ENCODE measurements at places on chromosomes 12 and 14.

DNA sequence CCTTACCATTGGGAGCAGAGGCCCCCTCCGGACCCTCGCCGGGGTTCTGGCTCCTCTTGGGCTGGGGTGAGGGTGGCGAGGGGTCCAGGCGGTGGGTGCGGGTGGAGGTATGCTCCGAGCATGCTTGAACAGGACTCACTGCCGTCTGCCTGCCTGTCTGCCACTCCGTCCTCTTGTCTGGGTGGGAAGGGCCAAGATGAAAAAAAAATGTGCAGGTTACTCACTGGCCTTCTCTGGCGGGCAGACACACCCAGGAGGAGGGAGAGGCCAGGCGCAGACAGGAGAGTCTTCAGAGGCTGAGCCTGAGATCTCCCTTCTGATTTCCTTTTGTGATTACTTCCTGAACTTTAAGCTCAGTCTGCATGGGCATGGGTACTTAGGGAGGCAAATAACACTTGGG, 76.1 kb downstream of the STON2 start:
- DNase-seq = no peak

- DNase-seq = no peak
Observed at GRCh38 chr14:49249022-49249421, 337.2 kb downstream of the RPS29 start.

DNA sequence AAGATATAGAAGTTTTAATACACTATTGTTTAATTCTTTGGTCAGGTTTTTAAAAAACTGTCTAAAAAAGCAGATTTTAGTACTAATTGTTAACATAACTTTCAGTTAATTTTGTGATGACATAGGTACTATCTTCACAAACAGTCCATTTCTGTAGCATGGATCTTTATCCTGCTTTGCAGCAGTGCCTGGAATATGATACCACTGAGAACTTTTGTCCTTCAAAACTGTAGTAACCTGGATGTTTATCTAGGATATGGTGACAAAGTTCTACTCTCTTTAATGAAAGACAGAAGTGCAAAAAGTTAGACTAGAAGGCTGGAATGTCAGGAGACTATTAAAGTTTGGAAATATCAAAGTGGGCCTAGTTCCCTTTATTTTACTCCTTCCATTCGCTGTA, 159.9 kb downstream of the SYNE2 start:
- no peak for DNase-seq

- no peak for DNase-seq
Observed at GRCh38 chr14:92670160-92670559, 78.3 kb downstream of the LGMN start.

- no peak for DNase-seq
Observed at GRCh38 chr12:77888611-77889010, 57.9 kb downstream of the NAV3 start.

DNA sequence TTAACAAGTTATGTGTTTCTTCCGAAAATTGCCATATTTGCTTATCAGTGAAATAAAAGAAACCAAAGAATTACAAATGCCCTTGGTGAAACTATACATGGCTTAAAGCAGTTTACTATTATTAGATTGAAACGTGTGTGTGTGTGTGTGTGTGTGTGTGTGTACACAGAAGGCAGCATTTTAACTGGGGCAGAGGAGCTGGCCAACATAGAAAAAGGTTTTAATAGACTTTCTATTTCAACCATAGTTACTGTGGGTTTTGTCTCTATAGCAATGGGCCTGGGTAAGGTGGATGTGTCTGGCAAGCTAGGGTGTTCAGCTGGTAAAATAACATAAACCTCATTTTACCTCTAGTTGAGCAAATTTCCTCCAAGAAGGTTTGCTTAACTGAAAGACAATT, 6.5 kb downstream of the PRICKLE1 start:
- DNase-seq = no peak

- DNase-seq = no peak
Observed at GRCh38 chr12:132638541-132639408, 20.2 kb downstream of the P2RX2 start.

GRCh38 chr12:29730481-29730880, 53.3 kb downstream of the TMTC1 start:
- DNase-seq = no peak

DNA sequence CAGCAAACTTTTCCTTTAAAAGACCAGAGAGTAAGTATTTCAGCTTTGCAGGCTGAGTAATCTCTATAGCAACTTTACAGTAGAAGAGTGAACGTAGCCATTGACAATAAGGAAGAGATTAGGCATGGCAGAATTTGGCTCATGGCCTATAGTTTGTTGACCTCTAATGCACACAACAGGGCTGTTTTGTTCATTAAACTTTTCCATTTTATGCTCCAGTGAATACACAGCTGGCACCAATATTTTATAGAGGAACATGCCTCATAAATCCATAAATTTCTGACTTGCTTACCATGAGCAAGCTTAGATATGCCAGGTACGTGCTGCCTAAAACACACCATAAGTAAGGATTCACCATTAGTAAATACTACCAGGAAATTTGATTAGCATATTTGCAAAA, 609.0 kb upstream of the STXBP6 start:
- no peak for DNase-seq
